ENCODE measurements at places on chromosomes 13 and 19. TPM values are rescaled to one million over a fixed set of nuclear protein-coding genes. Genes with fewer than 3 reads are reported as not detected.

DNA sequence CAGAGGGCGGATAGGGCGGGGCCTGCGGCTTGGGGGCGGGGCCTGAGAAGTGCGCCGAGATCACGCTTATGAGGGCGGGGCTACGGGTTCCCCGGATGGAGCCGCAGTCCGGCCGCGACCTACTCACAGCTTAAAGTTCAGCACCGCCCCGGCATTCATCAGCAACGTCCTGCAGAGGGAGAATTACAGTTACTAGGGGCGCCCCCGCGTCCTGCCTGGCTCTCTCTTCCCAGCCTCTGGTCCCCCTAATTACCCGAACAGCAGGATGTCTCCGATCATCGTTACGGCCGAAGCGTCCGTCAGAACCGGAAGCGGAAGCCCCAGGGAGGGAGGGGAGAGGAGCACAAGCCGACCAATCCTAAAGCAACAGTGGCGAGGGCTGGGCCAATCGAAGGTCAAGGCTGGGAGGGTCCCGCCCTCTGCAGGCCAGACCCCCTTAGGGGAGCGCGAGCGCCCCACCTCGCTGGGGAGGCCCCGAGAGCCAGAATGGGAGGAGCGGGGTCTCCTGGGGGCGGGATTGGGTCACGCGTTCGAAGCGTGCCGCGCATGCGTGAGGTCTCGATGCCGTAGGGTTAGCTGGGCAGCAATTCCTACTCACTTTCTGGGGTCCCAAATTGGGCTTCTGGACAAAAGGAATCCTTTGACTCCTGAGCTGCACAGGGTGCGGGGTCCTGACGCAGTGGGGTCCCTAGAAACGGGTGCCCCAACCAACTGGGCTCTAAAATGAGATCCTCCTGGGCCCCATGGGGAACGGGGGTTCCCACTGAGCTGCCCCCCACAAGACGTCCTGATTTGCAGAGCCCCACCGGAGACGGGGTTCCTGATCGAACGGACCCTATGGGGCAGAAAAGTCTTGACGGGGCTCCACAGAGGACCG, at the start of gene SMIM7:
SMIM7 (minus strand) TSS at position 313 of the 877 bp plus-strand sequence; CDS start at position 279, 34 bp downstream.
- H3K4me3 ChIP-seq: peak within 1 kb of the TSS; percentile 96
- H3K4me1 ChIP-seq: peaks cover 28% of the 10 kb centered on the region
- no peaks in the 10 kb centered on the region for H3K27me3 ChIP-seq
- H3K27ac ChIP-seq: peak within 1 kb of the TSS; percentile 99
- peak; percentile 100 for DNase-seq

GRCh38 chr19:11264452-11265176, 2.3 kb upstream of the DOCK6 start:
- H3K27me3 ChIP-seq: no peaks in the 10 kb centered on the region
- peaks cover 31% of the 10 kb centered on the region for H3K4me1 ChIP-seq
- DNase-seq: peak; percentile 62
- no peak overlapping the region for H3K4me3 ChIP-seq
- H3K36me3 ChIP-seq: no peaks in the 10 kb centered on the region

DNA sequence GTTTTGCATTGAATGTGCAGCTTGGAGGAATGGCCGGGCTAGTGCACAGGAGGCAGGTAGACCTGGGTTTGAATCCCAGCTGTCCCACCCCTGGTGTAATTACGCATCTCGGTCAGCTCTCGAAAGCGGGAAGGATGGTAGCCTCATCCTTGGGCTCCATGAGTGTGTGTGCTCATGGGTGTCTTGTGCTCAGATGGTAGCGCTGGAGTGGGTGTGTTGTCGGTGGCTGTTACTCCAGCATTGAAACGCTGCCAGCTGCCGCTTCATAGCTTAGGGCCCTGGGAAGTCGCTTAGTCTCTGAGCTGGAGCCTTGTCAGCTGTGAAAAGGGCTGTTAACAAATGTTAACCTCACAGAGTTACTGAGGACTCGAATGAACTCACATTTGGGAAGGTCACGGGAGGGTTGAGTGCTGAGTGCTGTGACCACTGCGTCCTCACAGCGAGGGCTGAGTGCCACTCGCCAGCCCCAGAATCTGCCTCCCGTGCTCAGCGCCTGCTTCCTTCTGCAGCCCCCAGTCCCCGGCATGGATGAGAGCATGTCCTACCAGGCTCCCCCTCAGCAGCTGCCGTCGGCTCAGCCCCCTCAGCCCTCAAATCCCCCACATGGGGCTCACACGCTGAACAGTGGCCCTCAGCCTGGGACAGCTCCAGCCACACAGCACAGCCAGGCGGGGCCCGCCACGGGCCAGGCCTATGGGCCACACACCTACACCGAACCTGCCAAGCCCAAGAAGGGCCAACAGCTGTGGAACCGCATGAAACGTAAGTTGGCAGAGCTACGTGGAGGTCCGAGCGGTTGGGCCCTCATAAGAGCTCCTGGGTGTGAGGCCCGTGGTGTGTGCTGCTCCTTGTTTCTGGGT, 5.2 kb downstream of the LENG8 start:
- H3K4me3 ChIP-seq: no peak overlapping the region
- H3K36me3 ChIP-seq: peaks cover 87% of the 10 kb centered on the region
- no peak overlapping the region for H3K27ac ChIP-seq

GRCh38 chr13:34265046-34265679, 447.2 kb downstream of the RFC3 start:
- H3K4me1 ChIP-seq: no peaks in the 10 kb centered on the region
- H3K4me3 ChIP-seq: no peak overlapping the region
- no peak overlapping the region for H3K27ac ChIP-seq
- no peak for DNase-seq

DNA sequence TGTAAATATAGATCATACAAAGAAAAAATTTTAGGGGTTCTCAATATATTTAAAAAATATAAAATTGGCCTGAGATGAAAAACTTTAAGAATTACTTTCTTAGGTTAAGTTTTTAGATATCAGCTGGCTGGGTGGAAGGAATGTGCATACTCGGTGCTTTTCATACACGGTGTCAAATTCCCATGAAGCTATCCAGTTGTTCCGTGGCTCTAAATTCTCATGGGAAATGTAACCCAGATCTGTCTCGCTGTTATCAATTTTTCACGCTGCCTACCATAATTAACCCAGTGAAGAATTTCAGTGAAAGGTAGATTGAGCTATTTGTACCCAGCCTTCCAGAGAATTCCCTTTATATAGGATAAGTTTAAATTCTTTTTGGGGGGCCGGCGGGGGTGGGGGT, 11.6 kb upstream of the ZNF835 start:
- no peaks in the 10 kb centered on the region for H3K36me3 ChIP-seq
- H3K27me3 ChIP-seq: no peaks in the 10 kb centered on the region
- H3K4me3 ChIP-seq: no peak overlapping the region
- H3K27ac ChIP-seq: no peak overlapping the region
- no peaks in the 10 kb centered on the region for H3K4me1 ChIP-seq
- DNase-seq: no peak

The CD33 gene
- total RNA-seq: 2.3 TPM

The NKPD1 gene
- 0.13 TPM for total RNA-seq
